ENCODE measurements at places on chromosomes 5 and 9.

DNA sequence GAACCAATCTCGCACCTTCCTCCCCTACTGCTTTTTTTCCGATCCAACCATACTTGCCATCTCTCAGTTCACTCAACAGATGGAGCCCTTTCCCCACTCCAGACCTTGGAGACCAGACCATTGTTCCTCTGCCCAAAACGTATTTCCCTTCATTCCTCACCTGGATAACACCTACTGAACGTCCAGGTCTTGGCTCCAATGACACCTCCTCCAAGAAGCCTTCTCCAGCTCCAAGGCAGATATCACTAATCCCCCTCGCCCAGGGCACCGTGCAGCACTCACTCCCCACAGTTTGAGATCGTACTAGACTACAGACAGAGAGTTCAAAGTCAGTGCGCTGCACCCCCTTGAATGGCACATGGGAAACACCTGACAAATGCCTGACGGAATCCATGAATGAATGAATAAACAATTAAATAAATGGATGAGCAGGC lies 47.1 kb upstream of the AKNA start:
- no peak for DNase-seq

GRCh38 chr5:55934115-55934613 lies 60.6 kb downstream of the IL6ST start:
- DNase-seq, result no peak

DNA sequence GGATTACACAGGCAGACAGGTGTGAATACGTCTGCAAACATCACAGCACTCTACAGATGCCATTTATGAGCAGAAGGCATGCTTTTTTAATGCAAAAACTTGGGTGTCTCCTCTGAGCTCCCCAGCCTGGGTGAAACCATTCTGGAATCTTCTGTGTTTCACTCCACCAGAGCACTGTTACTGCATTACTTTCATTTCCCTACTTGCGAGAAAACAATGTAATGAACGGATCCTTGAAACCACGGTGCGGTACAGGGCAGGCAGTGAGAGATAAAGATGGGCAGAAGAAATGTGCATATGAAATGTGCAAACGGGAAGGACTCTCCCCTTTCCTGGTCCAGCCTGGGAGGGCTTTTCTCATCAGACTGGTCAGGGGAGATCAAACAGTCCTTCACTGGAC lies 584.3 kb upstream of the KLF4 start:
- DNase-seq, result no peak

- no peak for DNase-seq
These were observed 242.3 kb upstream of the IRX2 start for GRCh38 chr5:2993771-2994170.

- DNase-seq, result no peak
These were observed 146.5 kb downstream of the SMARCA2 start for GRCh38 chr9:2161661-2162060.

DNA sequence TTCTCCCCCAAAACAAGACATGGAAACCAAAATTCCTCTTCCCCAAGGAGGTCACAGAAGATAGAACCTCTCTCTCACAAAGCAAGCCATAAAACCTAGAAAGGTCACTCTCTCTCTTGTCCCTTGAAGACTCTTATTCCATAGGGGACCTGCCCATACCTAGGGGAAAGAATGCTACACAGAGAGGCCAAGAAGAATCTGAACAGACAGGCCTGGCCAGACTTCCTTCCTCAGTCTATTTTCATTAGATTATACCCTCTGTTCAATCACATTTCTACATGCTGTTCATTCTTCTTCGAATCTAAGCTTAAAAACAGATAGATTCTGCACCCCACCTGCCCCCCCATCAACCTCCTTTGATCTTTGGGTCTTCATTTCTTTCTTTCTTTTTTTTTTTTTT lies 206.8 kb downstream of the TLE4 start:
- DNase-seq, result no peak

- no peak for DNase-seq
These were observed 412.8 kb downstream of the IRX2 start for GRCh38 chr5:2338686-2339085.

DNA sequence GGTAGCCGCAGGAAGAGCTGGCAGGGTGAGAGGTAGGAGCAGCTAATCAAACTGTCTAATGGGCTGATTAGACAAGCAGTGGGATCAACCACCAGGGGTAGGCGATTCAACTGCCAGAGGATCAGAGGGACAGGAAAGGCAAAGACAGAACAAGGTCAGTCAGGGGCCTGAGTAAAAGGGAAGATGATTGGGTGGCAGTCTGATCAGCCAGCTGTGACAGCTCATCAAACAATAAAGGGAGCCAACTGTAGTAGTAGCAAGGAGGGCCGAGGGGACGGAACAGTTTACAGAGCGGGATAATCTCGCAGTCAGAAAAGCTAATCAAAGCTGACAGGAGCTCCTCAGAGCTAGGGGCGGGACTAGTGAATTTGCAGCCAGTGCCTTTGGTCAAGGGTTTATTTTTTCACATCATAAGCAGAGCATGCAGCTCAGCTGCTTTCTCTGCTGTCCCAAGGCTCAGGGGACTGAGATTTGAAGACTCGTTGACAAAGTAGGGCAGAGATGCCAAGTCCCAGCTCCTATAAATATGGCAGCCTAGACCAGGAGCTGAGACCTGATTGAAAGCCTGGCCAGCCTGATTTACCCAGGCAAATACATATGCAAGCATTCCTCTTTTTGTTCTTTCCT lies 418.2 kb downstream of the GABRG2 start:
- DNase-seq, result no peak

- DNase-seq, result no peak
These were observed 219.6 kb upstream of the RORB start for GRCh38 chr9:74277532-74277931.

DNA sequence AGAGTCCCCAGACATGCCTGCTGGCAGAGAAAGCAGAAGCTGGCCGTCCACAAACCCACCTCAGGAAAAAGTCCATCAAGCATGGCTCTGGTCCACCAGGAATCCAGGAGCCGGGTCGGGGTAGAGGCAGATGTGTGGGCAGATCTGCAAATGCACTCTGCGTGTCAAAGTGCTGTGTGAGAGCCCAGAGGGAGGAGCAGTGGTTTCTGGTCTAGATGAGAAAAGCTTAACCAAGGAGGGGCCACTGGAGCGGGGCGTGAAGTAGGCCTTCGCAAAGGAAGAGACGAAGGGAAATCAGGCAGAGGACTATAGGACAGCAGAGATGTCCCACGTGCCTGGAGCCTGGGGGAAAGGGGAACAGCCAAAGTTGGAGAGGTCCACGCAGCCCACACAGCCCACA lies 40.0 kb downstream of the TTLL11 start:
- no peak for DNase-seq

- DNase-seq, result no peak
These were observed 665.6 kb downstream of the EFNA5 start for GRCh38 chr5:107005161-107005560.

DNA sequence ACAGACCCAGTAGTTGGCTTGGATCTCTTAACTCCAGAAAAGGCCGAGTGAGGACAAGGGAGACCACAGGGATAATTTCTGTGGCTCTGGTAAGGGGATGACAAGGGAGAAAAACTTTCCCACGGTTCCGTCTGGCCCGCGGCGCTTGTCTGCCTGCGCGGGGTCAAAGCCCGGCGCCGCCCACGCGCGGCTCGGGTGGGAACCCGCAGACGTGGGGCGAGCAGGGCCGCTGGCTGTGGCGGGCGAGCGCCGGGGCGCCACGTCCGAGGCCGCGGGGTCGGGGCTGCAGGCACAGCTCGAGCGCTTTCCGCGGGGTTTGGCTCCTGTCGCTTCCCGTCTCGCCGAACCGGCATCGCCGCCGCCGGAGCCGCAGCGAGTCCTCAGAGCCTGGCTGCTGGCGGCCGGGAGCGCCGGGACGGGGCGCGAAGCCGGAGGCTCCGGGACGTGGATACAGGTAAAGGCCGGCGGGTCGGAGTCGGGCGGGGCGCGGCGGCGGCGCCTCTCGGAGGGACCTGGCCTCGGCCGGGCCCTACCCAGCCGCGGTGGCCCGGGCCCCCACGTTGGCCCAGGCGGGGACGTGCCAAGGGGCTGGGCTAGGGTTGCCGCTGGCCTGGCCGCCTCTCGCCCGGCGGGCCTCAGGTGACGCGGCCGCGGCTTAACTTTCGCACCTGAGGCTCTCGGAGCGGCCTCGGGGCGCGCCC lies at the start of gene RNF180:
Gene RNF180, plus strand, starts transcription at position 344 of the 701 bp plus-strand sequence. CDS start 34,965 bp downstream, outside the sequence.
- DNase-seq, result no peak

- no peak for DNase-seq
These were observed 74.9 kb upstream of the LRRTM2 start for GRCh38 chr5:138949988-138950387.

- no peak for DNase-seq
These were observed 4.5 kb upstream of the PAIP1 start for GRCh38 chr5:43561356-43561755.

- no peak for DNase-seq
These were observed 38.3 kb upstream of the TNFSF8 start for GRCh38 chr9:114968671-114969070.

- DNase-seq, result no peak
These were observed 43.6 kb downstream of the CDO1 start for GRCh38 chr5:115772731-115773475.

- no peak for DNase-seq
These were observed 26.0 kb upstream of the GHR start for GRCh38 chr5:42397267-42397666.

DNA sequence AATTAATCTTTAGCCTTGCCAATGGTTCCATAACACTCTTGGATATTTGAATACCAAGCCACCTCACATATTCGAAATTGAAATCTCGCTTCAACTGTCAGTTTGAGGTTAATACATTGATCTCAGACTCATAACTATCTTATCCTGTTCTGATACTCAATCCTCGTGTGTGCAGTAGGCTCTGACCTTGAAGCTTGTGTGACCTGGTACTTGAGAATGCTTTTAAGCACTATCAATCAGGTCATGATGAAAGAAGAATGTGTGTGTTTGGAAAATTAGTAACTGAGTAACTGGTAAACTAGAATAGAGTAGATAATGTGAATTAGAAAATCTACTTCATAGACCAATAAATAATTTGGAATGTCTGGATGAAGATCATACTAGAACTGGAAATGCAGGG lies 1266.7 kb downstream of the MAT2B start:
- no peak for DNase-seq

- DNase-seq, result no peak
These were observed 35.6 kb downstream of the GLRX start for GRCh38 chr5:95786821-95787418.

DNA sequence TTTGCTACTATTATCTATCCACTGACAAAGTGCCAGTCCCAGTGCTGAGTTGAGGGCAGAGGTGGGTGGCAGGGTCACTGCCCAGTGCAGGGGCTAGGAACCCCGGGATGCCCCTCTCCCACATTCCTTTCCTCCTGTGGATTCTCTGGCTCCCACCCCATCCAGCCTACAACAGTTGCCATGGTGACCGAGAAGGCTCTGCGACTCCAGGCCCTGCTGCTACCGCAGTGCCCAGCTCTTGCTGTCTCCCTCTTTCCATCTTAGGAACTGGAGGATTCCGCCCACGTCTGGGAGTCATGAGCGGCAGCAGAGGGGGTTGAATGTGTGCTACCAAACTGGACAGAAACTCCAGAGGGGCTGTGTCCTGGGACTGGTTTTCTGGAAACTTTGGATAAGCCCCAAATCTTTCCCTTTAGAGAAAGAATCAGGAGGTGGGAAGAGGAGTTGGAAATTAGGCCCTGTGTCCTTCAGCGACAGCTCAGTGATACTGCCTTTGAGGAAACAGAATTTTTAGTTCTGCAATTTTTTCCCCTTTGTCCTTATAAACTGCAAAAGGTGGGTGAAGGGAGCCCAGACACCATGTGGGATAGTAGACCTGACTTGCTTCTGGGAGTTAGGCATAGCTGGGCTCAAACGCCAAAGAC lies 20.7 kb upstream of the C5orf47 start:
- DNase-seq, result no peak

DNA sequence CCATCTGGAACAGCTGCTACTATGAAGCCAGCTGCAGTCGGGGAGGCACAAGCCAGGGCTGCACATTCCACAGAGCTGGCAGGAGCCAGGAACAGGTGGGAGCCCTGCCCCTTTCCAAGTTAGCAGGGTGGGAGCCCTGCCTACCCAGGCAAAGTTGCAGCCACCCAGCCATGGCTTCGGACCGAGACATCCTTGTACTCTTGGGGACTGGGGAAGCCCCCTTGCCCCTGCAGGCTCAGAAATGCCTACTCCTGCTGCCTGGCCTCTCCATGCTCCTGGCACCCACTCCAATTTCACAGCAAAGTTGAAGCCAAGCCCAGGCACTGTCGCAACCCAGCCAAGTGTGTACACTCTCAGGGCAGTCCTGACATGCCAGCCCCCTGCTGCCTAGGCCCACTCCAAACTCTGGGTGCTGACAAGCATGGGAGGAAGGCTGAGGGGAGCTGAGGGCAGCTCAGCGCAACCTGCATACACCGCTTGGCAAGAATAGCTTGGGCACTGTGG lies 165.1 kb downstream of the RNF180 start:
- no peak for DNase-seq

- no peak for DNase-seq
These were observed 339.2 kb downstream of the PRR16 start for GRCh38 chr5:120803282-120803681.

GRCh38 chr9:38120961-38121360 lies 51.9 kb upstream of the SHB start:
- DNase-seq, result no peak

- DNase-seq, result no peak
These were observed 189.7 kb downstream of the GNAQ start for GRCh38 chr9:77841739-77842386.
